AG08395 (cell line): ENCODE measurements at places on chromosomes 2 and 18.

DNA sequence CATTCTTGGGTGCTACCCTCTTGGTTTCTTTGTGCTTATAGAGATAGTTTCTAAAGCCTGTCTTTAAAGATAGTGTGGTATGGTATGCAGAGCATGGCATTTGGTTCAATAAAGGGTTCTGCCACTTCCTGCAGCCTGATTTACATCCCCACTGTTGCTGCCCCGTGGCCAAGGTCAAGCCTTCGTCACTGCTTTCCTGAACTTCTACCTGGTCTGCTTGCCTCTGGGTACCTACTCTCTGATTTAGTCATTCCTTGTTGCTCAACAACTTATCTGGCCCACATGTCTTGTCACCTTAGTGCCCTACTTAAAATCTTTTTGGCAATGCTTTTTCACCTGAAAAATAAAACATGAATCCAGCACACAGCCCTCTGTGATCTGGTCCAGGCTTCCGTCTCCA lies 352.9 kb downstream of the LPIN1 start:
- no peak for DNase-seq

- DNase-seq: no peak
Measured at GRCh38 chr2:810397-810796, 133.2 kb upstream of the TMEM18 start.

DNA sequence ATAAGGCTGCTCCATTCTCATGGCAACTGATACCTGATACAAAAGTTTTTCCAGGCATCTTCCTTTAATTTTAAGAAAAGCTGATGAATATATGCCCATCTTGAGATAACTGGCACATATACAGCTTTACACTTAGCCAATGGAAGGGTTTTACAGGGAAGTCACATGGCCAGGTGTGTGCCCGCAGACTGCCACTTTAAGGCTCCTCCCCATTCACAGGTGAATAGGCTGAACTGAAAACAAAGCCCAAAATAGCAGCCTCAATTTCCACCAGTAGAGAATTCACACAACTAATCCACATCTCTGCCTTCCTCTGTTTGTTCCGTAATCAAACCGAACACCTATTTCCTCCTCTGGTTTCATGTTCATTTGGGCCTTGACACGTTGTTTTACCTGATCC lies 9.8 kb upstream of the ME2 start:
- DNase-seq: no peak

DNA sequence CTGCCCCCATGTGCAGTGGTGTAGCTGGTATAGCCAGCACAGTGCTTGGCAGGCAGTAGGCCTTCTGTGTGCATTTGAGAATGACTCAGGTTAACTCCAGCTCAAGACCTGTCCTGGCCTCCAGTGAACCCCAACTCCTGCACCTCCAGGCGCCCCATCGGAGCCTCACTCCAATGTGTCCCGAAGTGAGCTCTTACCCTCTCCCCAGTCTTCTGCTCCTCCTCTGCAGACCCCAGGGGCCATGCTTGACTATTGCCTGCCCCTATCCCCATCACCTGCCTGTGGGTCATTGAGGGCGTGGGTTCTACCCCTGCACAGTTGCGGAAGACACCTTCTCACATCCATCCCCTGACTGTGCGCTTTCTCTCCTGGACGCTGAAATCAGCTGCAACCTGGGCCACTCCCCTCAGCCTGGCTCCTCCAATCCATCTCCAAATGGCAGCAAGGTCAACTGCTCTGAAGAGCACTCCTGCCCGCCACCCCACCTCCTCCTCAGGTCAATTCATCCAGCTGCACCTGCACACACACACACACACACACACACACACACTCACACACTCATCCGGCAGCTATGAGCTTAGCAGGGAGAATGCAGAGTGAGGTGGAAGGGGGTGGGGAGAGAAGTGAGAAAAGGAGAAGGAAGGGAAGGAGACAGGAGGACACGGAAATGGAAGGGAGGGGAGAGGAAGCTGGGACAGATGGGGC lies 130.3 kb upstream of the GLI2 start:
- no peak for DNase-seq

DNA sequence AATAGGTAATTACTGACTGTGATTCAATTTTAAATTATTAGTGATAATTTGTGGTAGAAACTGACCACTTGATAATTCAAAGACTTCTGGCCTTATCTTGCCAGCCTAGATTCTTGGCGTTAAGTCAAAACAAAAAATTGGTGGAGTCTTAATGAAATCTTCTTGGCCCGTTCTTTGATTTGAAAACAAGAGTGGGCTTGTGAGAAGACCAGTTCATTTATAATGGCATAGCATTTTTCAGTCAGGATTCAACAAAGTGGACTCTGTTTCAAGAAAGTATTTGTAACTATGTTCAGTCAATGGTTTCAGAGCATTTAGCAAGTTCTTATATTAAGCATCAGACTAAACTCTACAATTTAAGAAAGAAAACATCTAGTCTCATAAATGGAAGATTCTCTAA lies 26.0 kb downstream of the ITGA4 start:
- no peak for DNase-seq

DNA sequence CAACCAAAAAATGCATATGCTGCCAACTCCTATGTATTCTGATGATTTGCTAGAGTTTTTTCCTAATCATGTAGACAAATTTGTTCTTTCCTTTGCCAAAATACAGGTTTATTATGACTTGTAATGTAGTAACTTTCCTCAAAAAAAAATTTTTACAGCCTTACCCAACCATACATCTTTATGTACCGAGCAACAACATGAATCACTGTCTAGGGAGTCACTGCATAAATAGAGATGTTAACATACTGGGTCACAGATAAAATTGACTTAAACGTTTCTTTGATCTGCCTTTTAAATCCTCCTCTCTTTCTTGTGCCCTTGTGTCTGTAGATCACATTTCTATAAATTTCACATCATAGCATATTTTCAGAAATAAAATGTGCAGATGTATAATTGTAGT lies 143.6 kb downstream of the MBD2 start:
- no peak for DNase-seq

- DNase-seq: no peak
Measured at GRCh38 chr2:32836933-32837332, 109.8 kb upstream of the LTBP1 start.

- DNase-seq: no peak
Measured at GRCh38 chr2:146496248-146496647, 1348.6 kb upstream of the ACVR2A start.

GRCh38 chr2:203720915-203721672 lies 14.7 kb downstream of the CD28 start:
- DNase-seq: no peak

GRCh38 chr2:178485356-178485755 lies 5.1 kb downstream of the PLEKHA3 start:
- no peak for DNase-seq

- DNase-seq: no peak
Measured at GRCh38 chr18:53756610-53756972, 467.9 kb downstream of the MBD2 start.

DNA sequence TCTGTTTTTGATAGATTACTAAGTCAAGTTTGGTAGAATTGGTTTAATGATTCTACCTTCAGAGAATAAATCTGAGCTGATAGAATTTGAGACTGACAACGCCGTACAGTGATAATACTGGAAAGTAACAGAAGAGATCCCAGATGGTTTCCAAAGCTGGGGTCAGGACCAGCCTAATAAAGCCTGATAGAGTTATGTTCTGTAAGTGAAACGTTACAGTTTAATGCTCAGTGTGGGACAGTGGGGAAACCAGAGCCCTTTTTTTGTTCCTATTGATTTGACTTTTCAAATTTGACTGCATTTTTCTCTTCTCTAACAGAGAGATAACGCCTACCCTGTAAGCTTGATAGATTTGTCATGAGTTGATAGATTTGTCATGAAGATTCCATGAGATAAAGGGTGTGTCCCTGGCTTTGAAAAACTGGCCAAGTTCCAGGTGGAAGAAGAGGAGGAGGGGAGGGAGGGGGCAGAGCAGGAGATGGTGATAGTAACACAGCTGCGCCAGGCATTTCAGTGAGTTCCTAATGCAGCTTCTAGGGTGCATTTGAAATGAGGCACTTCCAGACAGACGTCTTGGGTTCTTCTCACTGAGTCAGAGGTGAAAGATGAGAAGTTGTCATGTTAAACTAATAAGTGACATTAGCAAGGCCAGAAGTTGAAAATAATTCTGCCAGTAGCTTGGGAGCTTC lies 65.1 kb downstream of the CERS6 start:
- DNase-seq: no peak

GRCh38 chr2:199495147-199495546 lies 37.4 kb upstream of the SATB2 start:
- DNase-seq: no peak

- DNase-seq: no peak
Measured at GRCh38 chr2:29582062-29582461, 339.3 kb downstream of the ALK start.

DNA sequence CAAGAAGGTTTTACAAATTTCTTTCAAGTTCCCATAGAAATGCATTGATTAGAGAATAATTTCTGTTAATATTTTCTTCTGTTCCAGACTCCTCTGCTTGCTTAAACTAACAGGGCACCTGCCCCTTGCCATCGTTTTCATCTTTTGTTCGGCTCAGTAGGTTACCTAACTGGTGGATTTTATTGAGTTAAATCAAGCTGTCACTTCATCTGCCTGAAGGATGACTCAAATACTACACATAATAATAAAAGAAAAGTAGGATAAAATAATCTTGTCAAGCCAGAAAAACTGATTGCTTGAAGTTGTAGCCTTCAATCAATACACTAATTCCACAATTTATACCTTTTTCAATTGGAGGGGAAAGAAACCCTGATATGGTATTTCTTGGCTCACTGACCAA lies 234.0 kb downstream of the NR4A2 start:
- DNase-seq: no peak

- peak; percentile 63 for DNase-seq
Measured at GRCh38 chr18:54775686-54776085, 52.6 kb upstream of the RAB27B start.

GRCh38 chr2:75647771-75648170 lies 1.2 kb downstream of the MRPL19 start:
- no peak for DNase-seq

DNA sequence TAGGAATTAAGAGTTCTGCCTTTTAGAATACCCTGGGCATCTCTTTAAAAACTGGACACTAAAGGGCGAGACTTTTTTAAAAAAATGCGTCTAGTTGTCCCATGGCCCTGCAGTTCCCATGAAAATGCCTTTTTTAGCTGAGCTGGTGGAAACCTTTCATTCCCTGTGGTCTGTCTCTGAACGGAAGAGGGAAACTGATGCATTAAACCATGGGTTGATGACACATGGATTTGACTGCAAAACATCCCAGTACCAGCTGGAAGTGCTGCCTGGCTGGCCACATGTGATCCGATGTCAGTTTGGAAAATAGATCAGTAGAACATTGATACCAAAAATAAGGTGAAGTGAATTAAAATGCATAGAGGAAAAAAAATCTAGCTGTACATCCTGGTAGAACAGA lies 129.2 kb downstream of the MYO1B start:
- peak; percentile 10 for DNase-seq

- DNase-seq: no peak
Measured at GRCh38 chr2:77228391-77228790, 293.8 kb downstream of the LRRTM4 start.

- DNase-seq: peak; percentile 47
Measured at GRCh38 chr18:44693030-44693784, 12.5 kb downstream of the SETBP1 start.

DNA sequence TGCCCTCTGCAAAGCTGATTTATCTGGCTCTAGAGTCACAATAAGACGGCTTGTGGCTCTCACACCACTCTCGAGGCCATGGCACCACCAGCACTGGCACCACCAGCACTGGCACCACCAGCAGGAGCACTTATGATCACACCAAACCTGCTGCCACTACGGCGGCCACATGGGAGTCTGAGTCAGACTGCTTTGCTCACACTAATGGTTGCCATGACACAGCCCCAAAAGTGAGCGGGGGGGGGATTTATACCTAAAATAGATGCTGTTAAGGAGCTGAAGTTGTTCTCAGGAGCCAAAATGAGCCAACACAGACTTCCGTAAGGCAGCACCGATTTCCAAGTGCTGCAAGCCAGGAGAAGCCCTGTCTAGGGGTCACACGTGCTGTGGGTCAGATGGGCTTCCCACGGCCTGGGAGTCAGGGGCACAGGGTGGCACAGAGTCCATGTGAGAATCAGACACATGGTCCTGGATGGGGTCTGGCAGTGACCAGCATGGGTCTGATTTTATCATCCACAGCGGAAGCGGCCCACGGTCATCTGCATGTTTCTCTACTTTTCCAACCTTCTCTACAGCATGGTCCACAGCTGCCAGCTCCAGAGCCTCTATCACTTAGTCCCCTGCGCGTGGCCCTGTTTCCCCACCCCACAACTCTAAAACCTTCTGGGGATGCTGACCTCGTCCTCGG lies 16.7 kb downstream of the DNMT3A start:
- DNase-seq: peak; percentile 88

DNA sequence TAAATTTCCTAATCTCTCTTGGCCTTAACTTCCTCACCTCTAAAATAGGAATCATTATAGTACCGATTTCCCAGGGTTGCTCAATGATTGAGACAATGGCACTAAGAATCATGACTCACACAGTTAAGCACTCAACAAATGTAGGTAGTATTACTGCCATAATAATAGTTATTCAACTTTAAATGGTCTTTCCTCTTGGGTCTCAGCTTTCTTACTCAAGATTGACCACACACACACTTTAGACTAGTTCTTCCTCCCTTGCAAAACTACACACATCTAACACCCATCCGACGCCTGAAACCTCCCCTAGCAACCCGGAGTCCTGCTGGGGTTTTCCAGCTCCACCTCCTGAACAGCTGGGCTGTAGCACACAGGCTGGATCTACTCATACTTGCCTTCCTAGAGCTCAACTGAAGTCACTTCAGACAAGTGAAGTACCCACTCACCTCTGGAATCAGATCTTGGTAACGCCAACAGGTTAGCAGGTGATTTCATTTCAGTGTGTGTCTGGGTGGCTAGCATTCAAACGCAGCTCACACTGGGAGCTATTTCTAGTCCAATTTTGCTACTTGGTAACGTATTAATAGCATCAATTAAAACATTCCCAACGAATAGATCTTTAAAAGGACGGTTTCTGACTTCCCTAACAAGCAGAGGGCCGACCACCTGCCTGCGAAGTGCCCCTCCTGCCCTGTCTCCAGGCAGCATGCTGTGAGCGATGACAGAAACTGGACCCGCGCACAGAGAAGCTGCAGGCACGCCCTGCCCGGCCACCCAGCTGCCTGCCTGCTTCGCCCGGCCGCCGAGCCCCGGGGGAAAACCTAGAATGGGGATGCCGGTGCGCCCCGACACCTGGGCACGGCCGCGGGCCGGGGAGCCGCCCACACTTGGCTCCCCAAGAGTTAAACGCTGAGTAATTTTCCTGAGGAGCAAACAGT lies 1.1 kb downstream of the UXS1 start:
- DNase-seq: peak; percentile 54
